ENCODE measurements at places on chromosomes 4 and X.
A peak's percentile ranks its signal among the peaks of the same experiment; 100 is the strongest.

DNA sequence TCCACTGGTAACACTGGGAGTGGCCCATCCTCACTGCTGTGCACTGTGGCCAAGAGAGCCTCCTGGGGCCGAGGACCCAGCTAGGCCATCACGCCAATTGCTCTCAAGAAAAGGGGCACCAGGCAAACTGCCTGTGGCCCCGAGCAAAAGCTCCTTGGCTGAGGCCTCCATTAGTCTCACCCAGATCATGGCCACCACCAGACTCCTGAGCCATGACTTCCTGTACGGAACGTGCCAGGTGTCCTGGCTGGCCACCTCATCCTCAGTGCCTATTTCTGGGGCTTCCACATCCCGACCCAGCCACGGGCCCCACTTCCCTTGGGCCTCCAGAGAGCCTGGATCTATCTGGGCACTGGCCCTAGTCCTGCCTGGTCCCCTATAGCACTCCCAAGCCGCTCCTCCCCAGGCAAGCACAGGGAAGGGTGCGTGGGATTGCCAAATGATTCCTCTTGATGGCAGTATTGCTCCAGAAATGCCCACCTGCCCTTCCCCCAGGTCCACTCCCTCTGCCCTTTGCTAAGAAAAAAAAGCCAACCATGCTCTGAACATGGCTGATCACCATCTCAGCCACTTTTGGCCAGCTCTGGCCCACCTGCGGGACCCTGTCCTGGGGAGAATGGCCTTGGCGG is 212.6 kb upstream of the AGTR2 start:
- peak; percentile 17 for DNase-seq

DNA sequence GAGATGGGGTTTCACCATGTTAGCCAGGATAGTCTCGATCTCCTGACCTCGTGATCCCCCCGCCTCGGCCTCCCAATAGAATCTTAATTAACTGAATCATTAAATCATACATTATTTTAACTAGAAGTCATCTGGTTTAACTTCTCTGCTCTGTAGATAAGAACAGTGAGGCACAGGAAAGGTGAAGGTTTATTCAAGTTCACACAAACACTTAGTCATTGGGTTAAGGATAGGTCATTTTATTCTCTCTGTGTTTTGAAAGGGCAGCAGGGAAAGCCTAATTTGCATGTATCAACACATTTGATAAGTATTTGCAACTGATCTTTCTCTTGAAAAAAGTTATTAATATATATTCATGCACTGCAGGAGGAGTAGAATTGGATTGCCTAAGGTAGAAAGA is 1.1 kb upstream of the ETNPPL start:
- DNase-seq = no peak

DNA sequence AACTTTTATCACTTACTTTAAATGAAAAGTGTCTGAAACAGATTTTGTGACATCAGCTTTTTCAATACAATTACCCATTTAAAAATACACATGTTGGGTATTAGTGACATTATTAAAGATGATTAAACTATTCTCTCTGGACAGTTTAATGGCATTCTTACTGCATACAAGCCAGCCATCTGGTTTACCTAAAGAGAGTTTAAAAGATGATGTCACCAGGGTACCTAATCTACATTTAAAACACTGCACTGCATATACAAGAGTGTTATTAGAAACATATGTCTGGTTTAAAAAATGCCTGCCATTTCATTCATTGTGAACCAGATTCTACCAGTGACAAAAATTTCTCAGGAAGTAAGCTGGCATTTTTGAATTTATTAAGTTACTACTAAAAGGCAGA is 919.1 kb downstream of the ADGRL3 start:
- peak; percentile 64 for DNase-seq

DNA sequence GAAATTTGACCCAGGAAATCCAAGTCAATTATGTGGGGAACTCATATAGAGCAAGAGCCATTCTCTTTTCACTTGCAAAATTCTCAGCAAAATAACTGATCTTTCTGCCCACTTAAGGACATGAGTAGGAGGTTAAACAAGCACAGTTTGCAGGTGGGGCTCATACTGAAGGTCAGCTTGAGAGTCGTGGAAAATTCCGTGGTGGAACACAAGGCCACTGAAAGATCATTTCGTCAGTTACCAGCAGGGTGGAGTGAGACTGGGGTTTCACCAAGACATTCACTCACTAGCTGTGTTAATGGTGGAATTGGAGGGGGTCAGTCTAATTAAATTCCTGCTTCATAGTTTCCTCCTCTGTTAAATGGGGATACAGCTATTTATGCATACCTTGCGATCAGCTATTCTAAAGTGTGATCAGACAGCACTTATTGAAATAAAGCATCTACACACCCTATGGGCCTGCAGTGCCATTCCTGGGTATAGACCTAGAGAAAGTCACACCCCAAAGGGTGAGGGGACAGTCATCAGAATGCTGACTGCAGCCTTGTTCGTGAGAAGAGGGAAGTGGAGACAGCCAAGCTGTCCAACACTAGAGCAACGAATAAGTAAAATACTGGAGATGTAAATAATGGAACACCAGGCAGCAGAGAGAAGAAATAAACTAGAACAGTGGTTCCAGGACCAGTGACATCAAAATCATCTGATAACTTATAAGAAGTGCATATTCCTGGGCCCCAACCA is 42.7 kb upstream of the CLNK start:
- no peak for DNase-seq

- DNase-seq = no peak
Observed at GRCh38 chr4:90624781-90625180, 497.6 kb downstream of the CCSER1 start.

- no peak for DNase-seq
Observed at GRCh38 chr4:161442921-161443320, 720.9 kb downstream of the FSTL5 start.

DNA sequence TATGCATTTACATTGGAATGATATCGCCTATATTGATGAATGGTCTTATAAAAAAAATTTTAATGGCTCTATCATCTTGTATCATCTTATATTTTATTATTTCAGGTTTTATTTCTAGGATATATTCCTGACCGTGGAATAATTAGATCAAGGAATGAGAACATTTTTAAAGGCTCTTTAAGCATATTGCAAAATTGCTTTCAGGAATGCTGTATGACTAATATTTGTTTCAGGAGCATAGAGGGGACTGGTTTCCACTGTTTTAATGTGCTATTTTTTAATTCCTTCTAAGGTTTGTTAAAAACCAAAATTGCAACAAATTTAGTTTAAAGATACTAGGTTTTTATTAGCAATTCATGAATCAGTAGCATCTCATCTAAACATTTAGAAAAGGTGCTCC is 120.2 kb downstream of the BMPR1B start:
- DNase-seq = no peak

DNA sequence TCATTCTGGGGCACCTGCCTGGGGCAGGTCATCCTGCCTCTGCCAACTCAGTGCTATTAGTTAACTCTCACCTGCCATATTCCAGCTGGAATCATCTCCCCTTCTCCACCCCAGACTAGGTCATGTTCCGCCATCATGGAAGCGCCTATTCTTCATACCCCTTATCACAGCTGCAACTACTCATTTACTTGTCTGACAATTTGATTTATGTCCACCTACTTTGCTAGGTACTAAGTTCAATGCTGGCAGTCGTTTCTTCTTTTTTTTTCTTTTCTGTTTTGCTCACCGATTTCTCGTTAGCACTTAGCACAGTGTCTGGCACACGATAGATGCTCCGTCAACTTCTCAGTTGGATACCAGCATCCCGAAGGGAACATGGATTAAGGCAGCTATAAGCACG is 1.1 kb upstream of the FMR1 start:
- no peak for DNase-seq

GRCh38 chrX:51608766-51609165 is 9.9 kb downstream of the CENPVL3 start:
- no peak for DNase-seq

GRCh38 chr4:107616838-107617389 is 103.1 kb downstream of the PAPSS1 start:
- DNase-seq = no peak

- peak; percentile 2 for DNase-seq
Observed at GRCh38 chrX:91414713-91415112, 19.9 kb upstream of the PABPC5 start.

DNA sequence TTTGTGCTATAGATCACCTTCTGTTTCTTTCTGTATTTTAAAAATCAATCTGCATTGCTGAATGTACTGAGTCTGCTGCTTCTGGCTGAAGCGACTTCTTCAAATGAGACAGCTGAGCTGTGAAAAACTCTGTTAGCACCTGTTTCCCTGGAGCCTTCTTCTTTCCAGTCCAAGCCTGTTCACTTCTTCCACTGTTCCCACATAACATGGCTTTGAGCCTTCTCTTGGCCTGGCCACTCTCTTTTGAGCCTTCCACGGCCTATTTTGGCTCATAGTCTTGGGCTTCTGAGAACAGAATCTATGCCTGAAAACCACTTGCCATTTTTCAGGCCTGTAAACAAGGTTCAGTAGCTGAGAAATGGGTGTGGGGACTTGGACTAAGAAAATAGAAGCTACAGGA is 132.9 kb upstream of the IGFBP7 start:
- DNase-seq = no peak

GRCh38 chr4:37827030-37827685 is 672 bp downstream of the PGM2 start:
- no peak for DNase-seq
